ENCODE measurements at places on chromosomes 4 and X.
A peak's percentile ranks its signal among the peaks of the same experiment; 100 is the strongest.

- no peak for DNase-seq
Measured at GRCh38 chr4:113943863-113944262, 35.6 kb downstream of the ARSJ start.

DNA sequence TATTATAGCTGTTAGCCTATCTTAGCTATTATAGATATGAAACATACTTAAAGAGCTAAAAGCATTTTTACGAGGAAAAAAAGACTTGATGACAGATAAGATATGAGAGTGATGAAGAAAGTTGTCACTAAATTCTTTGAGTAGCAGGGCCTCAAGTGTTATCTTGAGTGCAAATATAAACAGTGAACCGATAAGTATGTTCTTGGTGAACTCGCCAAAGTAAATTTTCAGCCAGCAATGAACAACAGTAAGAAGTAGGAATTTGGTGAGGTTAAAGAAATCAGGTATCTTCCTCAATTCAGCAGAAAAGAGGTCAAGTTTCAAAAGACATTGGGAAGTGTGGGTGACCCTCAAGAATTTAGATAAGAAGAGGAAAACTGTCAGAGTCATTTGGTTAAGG is 471.8 kb upstream of the FTHL17 start:
- DNase-seq: no peak

DNA sequence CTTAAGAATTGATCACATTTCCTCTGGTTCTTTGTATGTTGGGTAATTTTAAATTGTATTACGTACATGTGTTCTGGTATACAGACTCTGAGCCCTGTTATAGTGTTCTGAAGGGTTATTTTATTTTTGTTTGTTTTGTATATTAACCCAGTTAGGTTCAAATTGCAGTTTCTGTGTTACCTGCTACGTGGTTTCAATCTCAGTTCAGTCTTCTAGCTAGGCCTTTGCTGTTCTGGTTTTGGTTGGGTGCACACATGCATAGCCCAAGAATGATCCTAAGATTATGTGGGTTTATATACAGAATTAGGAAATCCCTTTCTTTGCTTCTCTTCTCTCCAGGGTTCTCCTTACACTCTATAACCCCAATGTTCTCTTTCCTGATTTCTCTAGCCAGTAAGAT is 161.0 kb downstream of the PPP1R2C start:
- DNase-seq: no peak

DNA sequence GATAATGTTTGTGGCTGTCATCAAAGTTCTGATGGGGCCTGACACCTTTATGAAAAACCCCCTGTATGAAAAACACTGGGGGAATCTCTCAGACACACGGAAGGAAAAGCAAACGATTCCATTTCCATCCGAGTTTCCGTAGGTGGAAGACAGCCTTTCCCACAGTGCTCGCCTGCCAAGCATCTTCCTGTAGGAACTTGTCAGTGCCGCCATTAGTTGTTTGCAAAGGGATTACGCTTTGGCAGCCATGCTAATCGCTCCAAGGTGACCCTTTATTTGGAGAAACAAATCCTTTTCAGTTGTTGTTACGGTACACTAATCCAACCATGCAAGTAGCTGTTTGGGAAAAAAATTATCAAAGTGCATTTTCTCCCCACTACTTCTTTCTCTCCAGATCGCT is 44.4 kb upstream of the STOX2 start:
- DNase-seq: peak; percentile 42

DNA sequence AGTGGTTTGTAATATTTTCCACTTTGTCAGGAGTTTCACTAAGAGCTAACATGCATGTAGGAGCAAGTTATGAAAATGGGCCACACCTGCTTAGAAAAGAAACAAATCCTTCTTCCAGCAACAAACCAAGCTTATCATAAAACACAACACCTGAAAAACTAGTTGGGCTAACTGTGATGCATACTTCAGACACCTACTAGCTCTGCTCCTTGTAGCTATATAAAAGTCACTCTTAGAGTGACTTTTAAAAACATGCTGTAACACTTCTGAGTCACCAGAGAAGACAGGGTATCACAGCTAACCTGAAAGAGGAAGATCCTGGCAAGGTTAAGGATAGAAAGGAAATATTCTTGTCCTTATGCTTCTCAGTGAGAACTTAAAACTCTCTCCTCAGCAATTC is 3.6 kb upstream of the SLAIN2 start:
- no peak for DNase-seq
